Upper lobe of left lung (tissue), 6 donors: ENCODE measurements at places on chromosomes 3 and 15. TPM values are rescaled to one million over a fixed set of nuclear protein-coding genes. Genes with fewer than 3 reads are reported as not detected.
A peak's percentile ranks its signal among the peaks of the same experiment; 100 is the strongest.

- no peak overlapping the region for H3K27ac ChIP-seq
- H3K36me3 ChIP-seq = no peaks in the 10 kb centered on the region
- no peak overlapping the region for H3K4me3 ChIP-seq
- no peaks in the 10 kb centered on the region for H3K4me1 ChIP-seq
- DNase-seq = no peak
- no peaks in the 10 kb centered on the region for H3K27me3 ChIP-seq
Measured at GRCh38 chr3:79514069-79514468, 253.7 kb downstream of the ROBO1 start.

GRCh38 chr3:143412084-143412483, 292.5 kb downstream of the CHST2 start:
- no peaks in the 10 kb centered on the region for H3K27me3 ChIP-seq
- H3K4me1 ChIP-seq = no peaks in the 10 kb centered on the region
- no peak overlapping the region for H3K27ac ChIP-seq
- no peak for DNase-seq
- no peak overlapping the region for H3K4me3 ChIP-seq

- no peak overlapping the region for H3K4me3 ChIP-seq
- no peak overlapping the region for H3K27ac ChIP-seq
- no peak for DNase-seq
- H3K36me3 ChIP-seq = no peaks in the 10 kb centered on the region
- H3K4me1 ChIP-seq = peaks cover 5% of the 10 kb centered on the region
Measured at GRCh38 chr3:153356908-153357307, 194.9 kb downstream of the RAP2B start.

GRCh38 chr3:4984511-4984864, 5.3 kb downstream of the BHLHE40 start:
- peaks cover 74% of the 10 kb centered on the region for H3K4me1 ChIP-seq
- DNase-seq = no peak
- no peaks in the 10 kb centered on the region for H3K36me3 ChIP-seq
- H3K4me3 ChIP-seq = peak overlapping the region; percentile 92
- peak overlapping the region; percentile 100 for H3K27ac ChIP-seq

GRCh38 chr3:59809710-59810444, 760.1 kb upstream of the CFAP20DC start:
- H3K36me3 ChIP-seq = no peaks in the 10 kb centered on the region
- H3K4me3 ChIP-seq = no peak overlapping the region
- H3K27ac ChIP-seq = no peak overlapping the region
- no peaks in the 10 kb centered on the region for H3K27me3 ChIP-seq
- H3K4me1 ChIP-seq = no peaks in the 10 kb centered on the region
- DNase-seq = no peak

The VWA5B2 gene
- 0.51 TPM for total RNA-seq

The ASB14 gene
- 0.64 TPM for total RNA-seq

DNA sequence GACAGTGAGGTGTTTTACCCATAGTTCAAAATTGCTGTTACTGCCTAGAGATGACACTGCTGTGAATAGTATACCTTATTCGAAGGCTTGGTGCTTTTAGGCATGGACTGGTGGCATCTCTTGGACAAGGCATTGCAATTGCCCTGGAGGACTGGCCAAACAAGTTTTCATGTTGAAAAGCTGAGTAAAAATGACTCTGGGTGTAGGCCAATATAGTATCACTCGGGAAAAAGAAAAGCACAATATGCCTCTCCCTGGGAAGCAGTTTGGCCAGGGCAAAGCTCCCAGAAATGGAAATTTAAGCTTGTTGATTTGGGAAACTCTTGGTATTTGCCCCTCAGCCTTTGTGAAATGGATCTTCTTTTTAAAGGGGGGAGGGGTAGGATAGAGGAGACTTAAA, 54.8 kb downstream of the ZNF609 start:
- H3K36me3 ChIP-seq = no peaks in the 10 kb centered on the region
- no peaks in the 10 kb centered on the region for H3K4me1 ChIP-seq
- DNase-seq = no peak
- H3K4me3 ChIP-seq = no peak overlapping the region
- H3K27me3 ChIP-seq = no peaks in the 10 kb centered on the region

GRCh38 chr15:57335293-57335715, 41.0 kb upstream of the CGNL1 start:
- peaks cover 13% of the 10 kb centered on the region for H3K4me1 ChIP-seq
- H3K36me3 ChIP-seq = no peaks in the 10 kb centered on the region
- no peak for DNase-seq
- H3K27ac ChIP-seq = no peak overlapping the region

GRCh38 chr3:177833332-177833731, 636.0 kb upstream of the TBL1XR1 start:
- H3K4me3 ChIP-seq = no peak overlapping the region
- no peaks in the 10 kb centered on the region for H3K27me3 ChIP-seq
- no peak overlapping the region for H3K27ac ChIP-seq
- no peak for DNase-seq
- peaks cover 30% of the 10 kb centered on the region for H3K4me1 ChIP-seq
- no peaks in the 10 kb centered on the region for H3K36me3 ChIP-seq

GRCh38 chr15:42427429-42428223, 63.3 kb downstream of the ZNF106 start:
- DNase-seq = no peak
- H3K27ac ChIP-seq = no peak overlapping the region
- H3K27me3 ChIP-seq = no peaks in the 10 kb centered on the region
- no peak overlapping the region for H3K4me3 ChIP-seq
- H3K36me3 ChIP-seq = peaks cover 97% of the 10 kb centered on the region

DNA sequence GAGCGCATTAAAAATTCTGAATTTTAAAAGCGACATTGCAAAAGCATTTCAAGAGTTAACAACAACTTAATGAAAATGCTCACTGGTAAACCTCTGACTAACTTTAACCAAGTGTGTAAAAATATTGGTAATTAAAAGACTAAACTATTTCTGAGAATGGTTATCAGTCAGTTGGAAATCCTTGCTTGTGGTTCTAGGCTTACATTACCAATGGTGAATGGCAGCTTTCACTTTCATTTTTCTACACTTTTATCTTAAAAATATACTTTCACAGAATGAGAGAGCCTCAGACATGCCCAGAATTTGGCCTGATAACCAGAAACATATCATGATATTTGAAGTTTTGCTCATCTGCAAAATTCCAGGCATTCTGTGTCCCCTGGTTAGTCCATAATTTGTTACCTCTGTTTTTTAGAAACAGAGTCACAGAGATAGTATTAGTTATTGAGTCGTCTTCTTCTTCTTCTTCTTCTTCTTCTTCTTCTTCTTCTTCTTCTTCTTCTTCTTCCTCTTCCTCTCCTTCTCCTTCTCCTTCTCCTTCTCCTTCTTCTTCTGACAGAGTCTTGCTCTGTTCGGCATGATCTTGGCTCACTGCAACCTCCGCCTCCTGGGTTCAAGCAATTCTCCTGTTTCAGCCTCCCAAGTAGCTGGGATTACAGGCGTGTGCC, 5.5 kb upstream of the RNF111 start:
- H3K27ac ChIP-seq = no peak overlapping the region
- no peak overlapping the region for H3K4me3 ChIP-seq

The ST6GAL1 gene
- total RNA-seq = 140 TPM

The COX17 gene
- total RNA-seq = 52.9 TPM

GRCh38 chr3:123442908-123443307, 6.0 kb downstream of the ADCY5 start:
- no peaks in the 10 kb centered on the region for H3K36me3 ChIP-seq
- H3K27me3 ChIP-seq = no peaks in the 10 kb centered on the region
- no peak for DNase-seq
- H3K27ac ChIP-seq = no peak overlapping the region
- no peak overlapping the region for H3K4me3 ChIP-seq
- no peaks in the 10 kb centered on the region for H3K4me1 ChIP-seq

DNA sequence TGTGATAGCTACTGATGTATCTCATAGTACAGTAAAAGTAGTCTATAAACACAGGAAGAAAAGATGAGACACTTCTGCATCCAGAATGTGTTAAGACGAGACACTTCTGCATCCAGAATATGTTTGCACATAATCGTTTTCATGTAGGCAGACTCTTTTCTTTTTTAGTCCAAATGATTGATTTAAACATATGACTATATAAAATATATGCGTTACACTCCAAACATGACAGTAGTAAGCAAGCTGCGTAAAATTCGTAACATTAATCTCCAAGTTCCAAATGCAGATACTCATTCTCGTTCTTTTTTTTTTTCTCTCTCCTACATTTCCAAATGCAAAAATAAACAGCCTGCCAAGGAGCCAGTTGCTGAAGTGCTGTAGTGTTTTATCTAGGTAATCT, 82.6 kb downstream of the FNDC3B start:
- no peak for DNase-seq
- H3K4me1 ChIP-seq = peaks cover 44% of the 10 kb centered on the region
- no peaks in the 10 kb centered on the region for H3K36me3 ChIP-seq
- H3K27ac ChIP-seq = peak overlapping the region; percentile 7
- H3K27me3 ChIP-seq = no peaks in the 10 kb centered on the region

DNA sequence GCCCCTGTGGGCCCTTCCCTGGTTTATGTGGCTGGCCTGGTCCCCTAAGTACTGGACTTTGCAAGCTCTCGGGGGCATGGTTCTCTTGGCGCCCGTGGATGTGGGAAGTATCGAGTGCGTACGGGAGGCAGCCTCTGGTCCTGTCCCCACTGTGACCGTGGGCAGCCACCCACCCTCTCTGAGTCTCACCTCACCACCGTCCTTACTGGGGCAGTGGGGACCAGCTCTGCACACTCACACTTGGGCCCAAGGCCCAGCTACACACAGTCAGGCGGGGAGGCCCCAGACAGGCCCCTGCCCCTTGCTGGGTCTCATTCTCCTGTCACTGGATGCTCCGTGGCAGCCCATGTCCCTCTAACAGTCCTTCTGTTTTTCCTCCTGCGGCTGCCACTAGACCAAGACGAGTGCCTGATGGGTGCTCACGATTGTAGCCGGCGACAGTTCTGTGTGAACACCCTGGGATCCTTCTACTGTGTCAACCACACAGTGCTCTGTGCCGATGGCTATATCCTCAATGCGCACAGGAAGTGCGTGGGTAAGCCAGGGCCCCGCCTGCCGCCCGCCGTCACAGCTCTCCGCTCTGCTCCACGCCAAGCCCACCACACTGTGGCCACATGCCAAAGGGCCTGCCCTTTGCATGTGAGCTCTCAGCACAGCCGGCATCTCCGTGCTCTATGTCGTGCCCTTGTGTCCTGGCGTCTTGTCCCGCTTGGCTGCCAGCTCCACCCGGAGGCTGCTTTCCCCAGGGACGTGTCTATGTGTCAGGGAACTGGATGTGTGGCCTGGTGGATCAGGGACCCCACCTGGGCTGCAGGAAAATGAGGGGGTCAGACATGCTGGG, 72.7 kb downstream of the FBLN2 start:
- H3K27me3 ChIP-seq = no peaks in the 10 kb centered on the region
- H3K4me1 ChIP-seq = no peaks in the 10 kb centered on the region
- no peak overlapping the region for H3K4me3 ChIP-seq
- no peaks in the 10 kb centered on the region for H3K36me3 ChIP-seq
- no peak for DNase-seq

DNA sequence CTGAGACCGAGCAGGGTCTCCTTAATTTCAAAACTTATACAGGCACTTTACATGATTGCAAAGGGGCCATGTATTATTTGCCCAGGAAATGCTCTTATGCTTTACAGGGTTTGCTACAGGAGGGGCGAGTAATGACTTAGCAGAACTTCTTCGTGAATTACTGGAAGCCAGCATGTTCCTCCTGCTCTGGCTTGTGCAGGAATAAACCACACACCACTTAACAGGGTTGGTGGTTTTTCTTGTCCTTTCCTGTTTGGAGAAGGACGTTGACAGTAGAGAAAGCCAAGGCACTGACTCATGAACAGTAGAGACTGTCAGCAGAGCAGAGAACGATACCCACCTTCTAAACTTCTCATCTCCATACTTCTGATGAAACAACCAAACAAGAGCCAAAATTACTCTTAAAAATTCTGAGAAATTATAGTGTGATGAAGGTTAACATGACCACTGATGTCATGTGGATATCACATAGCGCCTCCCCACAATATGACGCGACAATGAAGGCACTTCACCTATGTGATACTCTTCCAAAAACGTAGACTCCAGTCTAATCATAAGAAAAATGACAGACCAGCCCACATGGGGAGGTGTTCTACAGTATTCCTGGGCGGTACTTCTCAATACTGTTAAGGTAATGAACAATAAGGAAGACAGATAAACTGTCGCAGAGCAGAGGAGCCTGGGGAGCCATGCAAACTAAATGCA, 24.7 kb upstream of the MCTP2 start:
- H3K27ac ChIP-seq = no peak overlapping the region
- H3K36me3 ChIP-seq = no peaks in the 10 kb centered on the region
- DNase-seq = no peak

GRCh38 chr3:119841808-119842471, 60.0 kb downstream of the NR1I2 start:
- no peak overlapping the region for H3K4me3 ChIP-seq
- H3K27ac ChIP-seq = no peak overlapping the region
- H3K4me1 ChIP-seq = no peaks in the 10 kb centered on the region
- no peak for DNase-seq
- H3K27me3 ChIP-seq = no peaks in the 10 kb centered on the region
- peaks cover 5% of the 10 kb centered on the region for H3K36me3 ChIP-seq

GRCh38 chr15:60626669-60627068, 147.7 kb upstream of the ICE2 start:
- no peak overlapping the region for H3K4me3 ChIP-seq
- no peaks in the 10 kb centered on the region for H3K27me3 ChIP-seq
- no peak for DNase-seq

- H3K27ac ChIP-seq = no peak overlapping the region
- no peak for DNase-seq
- no peaks in the 10 kb centered on the region for H3K27me3 ChIP-seq
- H3K4me3 ChIP-seq = no peak overlapping the region
- no peaks in the 10 kb centered on the region for H3K36me3 ChIP-seq
- no peaks in the 10 kb centered on the region for H3K4me1 ChIP-seq
Measured at GRCh38 chr3:143187111-143187510, 67.5 kb downstream of the CHST2 start.

DNA sequence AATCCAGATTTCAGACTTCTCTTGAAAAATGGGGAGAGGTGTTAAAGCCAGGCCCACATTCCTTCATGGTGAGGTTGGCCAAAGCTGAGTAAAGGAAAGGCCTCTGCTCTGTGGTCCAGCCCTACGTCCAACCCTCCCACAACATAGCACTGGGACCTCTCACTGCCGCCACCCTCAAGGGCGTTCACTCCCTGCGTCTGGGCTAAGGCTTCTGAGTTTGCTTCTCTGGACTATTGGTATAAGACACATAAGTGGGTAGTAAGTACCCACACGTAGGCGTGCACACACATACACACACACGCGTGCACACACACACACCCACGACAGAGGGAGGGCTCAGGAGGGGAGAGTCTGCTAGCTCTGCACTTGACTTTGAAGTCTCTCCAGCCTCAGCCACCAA, 80.2 kb upstream of the PXYLP1 start:
- H3K4me3 ChIP-seq = no peak overlapping the region
- no peaks in the 10 kb centered on the region for H3K27me3 ChIP-seq
- DNase-seq = no peak

The PGBD4 gene
- total RNA-seq = 2.0 TPM

The TATDN2 gene
- total RNA-seq = 20.3 TPM

The EIF4A2 gene
- total RNA-seq = 277 TPM

DNA sequence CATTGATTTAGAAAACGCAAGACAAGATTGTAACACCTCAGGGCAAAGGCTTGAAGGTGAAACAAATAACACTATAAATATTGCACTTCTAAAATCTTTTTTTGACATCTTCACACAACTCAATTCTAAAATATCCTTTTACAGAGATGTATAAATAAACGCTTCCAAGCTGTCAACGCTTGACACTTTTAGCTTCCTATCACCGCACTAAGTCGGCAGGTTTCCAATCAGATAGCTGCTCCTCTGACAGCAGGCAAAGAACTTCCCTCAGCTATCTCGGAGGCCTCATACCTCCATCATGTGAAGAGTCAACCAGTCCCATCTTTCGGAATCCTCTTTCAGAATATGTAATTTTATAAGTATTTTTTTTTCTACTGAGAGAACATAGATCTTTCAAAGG, 71.0 kb downstream of the PCOLCE2 start:
- no peak overlapping the region for H3K4me3 ChIP-seq
- no peaks in the 10 kb centered on the region for H3K36me3 ChIP-seq
- no peaks in the 10 kb centered on the region for H3K4me1 ChIP-seq
- H3K27ac ChIP-seq = no peak overlapping the region
- no peak for DNase-seq
